Hepatic stellate cell (primary cell): ENCODE measurements at places on chromosomes 2 and 18.
A peak's percentile ranks its signal among the peaks of the same experiment; 100 is the strongest.

DNA sequence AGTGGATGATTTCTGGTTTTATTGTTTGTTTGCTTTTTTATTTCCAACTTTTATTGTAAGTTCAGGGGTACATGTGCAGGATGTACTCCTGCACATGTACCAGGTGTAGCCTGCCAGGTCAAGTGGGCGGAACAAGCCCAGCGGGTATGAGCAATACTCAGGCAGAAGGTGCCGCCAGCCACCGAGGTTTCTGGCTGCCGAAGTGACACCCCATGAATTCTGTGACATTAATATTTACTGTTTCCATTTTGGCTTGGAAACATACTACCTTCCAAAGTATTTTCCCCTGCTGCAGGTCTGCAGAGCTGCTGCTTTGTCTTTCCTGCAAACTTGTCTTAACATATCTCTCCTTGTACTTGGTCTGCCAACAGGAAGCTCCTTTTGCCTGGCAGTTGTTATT lies 78.5 kb downstream of the PTPN4 start:
- no peak for DNase-seq

DNA sequence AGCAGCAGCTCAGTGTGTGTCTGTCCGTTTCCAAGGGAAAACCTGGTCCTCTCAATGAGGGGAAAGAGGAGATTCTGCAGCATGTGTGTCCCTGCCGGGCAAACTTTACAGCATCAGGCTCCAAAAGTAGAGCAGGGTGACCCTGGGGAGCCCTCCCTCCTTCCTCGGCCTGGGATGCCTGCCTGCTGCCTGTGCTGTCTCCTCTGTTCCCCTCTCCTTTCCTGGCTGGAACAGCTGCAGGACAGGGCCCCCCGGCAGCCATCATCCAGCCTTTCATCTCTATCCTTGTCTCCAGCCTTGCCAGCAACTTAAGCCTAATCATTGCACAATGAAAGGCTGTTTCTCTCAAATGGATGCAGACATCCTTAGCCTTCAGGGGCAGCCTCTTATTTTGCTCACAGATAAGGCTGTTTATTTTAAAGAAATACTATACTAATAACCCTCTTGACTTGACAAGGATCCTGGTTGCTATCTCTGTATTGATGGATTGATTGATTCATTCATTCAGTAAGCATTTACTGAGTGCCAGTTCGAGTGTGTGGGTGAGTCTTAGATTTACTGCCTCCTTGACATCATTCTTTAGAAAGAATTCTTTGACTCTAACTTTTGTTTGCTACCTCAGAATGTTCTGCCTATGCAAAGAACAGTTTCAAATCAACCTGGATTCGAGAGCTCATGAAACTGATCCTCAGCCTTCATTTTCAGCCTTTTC lies 40.6 kb upstream of the EDAR start:
- no peak for DNase-seq

- DNase-seq, result peak; percentile 1
Observed at GRCh38 chr18:44536046-44536445, 144.6 kb upstream of the SETBP1 start.

GRCh38 chr2:70380621-70381020 lies 78.8 kb upstream of the FAM136A start:
- DNase-seq, result no peak

DNA sequence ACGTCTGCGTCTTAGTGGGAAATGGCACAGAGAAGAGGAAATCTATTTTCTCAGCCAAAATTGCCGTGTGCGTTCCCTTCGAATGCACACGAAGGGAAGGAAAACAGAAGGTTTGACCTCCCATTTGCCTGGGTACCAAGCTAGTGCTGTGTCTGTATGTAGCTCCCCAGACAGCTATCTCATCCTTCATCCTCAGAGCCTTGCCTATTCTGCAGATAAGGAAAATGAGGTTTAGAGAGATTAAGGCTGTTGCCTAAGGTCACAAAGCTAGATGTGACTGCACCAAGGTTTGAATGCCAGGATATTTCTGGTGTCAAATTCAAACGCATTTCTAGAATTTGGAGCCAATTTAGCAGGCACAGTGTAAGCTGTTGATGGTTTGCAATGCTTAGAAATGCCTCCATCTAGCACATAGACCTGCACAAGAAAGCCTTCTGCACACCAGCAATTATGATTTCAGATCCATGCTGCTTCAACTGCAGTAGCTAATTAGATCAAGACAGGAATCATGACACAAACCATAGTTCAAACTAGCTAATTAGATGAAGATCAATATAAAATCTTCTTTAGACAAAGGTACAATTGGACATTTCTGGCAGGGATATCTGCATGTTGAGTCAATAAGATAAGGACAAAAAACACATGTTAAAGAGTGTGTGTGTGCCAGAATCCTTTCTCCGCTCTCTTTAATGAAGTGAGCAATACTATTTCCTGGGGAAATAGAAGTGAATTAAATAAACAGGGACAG lies 115.1 kb downstream of the CMPK2 start:
- no peak for DNase-seq

- DNase-seq, result no peak
Observed at GRCh38 chr18:4352746-4353551, 102.2 kb downstream of the DLGAP1 start.

- DNase-seq, result no peak
Observed at GRCh38 chr2:9981655-9982054, 30.2 kb downstream of the GRHL1 start.

- peak; percentile 75 for DNase-seq
Observed at GRCh38 chr2:38528008-38528442, 74.7 kb downstream of the HNRNPLL start.

DNA sequence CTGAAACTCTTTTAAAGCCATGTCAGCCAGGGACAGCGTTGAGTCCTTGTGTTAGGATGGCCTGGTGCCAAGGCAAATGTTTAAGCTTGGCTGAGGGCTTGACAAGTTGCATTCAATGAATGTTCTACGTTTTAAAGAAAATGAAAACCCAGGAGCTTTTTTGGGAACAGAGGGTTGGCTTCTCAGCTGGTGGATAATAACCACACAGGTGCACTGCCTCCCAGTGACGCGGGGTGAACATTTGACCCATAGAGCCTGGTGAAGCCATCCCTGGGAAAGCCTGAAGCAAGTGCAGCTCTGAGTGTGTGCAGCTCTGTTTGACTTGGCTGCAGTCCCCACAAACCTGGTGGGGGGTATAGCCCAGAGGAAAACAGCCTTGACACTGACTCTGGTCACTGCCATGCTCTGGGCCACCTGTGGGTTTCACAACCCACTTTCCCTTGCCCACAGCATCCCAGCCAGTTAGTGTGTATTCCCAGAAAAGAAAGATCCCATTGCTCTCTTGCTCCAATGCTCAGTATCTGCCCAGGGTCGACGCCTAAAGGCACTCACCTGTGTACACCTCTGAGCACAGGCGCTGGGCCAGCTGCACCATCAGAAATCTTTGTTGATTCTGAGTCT lies 874.9 kb downstream of the RNF144A start:
- DNase-seq, result no peak

- peak; percentile 57 for DNase-seq
Observed at GRCh38 chr2:48508461-48509124, 21.4 kb upstream of the STON1 start.

DNA sequence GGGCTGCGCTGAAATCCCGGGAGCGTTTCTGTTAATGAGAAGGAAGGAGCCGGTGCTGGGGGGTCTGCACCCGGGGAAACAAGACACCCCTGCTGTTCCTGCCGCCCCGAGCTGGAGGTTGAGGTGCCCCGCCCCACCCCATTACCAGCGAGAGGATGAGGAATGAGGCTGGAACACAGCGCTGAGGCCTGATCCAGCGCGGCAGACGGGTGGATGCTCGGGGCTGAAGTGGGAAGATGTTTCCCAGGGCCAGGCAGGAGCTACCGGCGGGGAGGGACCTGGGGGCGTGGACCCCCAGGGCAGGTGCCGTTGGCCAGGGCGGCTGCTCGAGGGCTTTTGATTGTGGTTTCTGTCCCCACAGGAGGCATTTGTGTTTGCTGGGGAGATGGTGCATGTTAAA lies 134.3 kb upstream of the CTDP1 start:
- no peak for DNase-seq

DNA sequence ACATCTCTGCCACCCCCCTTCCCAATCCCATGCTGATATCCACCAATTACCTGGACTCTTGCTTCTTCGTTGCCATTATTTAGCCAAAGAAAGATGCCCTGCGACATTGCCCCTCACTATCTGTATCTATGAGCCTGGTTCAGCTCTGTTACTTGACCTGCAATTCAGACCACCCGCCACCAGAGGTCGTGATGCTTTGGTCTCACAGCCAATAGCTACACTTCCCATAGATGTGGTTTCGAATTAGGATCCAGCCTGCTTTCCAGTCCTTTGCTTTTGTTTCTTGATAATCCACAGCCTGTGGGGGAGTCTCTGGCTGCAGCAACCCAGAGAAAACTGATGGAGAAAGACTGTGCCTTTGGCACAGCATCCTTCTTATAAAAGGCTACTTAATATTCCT lies 239.4 kb downstream of the KLHL29 start:
- DNase-seq, result no peak

GRCh38 chr18:4035521-4035920 lies 419.6 kb downstream of the DLGAP1 start:
- no peak for DNase-seq

GRCh38 chr2:12007282-12007681 lies 260.9 kb downstream of the LPIN1 start:
- no peak for DNase-seq

GRCh38 chr2:196251132-196251531 lies 79.8 kb upstream of the STK17B start:
- DNase-seq, result no peak

- DNase-seq, result peak; percentile 54
Observed at GRCh38 chr18:23422751-23423418, 30.2 kb upstream of the RIOK3 start.

DNA sequence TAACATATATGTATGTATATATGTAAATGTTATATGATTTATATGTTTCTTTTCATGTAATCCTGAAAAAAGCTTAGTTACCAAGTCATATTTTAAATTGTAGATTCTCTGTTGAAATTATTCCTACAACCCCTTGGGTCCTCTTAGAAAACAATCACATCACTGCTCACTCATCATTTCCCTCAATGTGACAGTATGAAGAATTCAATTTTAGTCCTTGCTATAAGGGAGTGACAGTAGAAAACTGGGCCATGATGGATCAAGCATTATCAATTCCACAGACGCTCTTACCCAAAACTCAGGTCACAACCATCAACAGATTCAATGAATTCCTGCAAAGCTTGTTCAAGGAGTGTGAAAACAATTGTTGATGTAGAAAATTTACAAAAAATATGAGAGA lies 1389.5 kb upstream of the ACVR2A start:
- no peak for DNase-seq

- no peak for DNase-seq
Observed at GRCh38 chr2:128513961-128514283, 195.3 kb upstream of the HS6ST1 start.

DNA sequence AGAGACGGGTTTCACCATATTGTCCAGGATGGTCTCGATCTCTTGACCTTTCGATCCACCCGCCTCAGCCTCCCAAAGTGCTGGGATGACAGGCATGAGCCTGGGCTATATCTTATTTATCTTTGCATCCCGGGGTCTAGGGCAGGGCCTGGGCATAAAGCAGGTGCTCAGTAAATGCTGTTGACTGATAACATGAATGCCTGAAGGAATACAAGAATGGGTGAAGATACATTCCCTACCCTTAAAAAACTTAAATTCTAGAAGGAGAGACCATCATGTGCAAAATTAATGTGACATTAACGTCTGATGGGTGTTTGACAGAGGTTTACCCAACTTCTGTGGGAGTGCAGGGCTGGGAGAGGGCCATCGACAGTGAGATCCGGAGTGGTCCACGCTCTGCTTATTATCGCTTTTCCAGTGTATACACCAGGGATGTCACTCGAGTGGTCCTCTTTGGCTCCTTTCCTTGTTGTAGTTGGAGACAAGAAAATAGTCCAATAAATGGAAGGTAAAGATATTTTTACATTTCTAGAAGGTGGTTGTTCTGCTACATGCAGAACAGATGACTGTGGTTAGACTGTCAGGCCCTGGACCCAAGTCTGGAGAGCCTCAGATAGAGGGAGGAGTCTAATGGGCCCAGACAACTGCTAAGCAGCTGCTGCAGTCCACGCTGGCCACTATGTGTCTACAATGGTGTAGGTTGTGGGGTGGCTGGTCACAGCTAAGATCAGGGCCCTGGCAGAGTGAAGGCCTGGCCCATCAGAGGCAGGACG lies 131.7 kb downstream of the MYCN start:
- DNase-seq, result no peak

DNA sequence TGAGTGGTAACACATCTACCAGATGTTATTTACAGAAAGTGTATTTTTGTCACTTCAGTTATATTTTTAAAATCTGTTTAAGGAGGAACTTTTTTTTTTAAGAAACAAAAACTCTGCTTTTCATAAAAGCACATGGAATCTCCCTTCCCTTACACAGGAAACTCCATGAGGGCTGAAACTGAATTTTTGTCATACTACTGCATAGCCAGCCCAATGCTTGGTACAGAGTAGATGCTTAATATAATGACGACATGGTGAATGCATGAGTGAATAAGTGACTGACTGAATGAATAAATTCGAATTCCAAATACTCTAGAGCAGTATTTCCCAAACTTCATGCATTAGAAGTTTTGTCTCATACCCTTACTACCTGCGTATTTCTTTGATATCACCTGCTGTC lies 86.5 kb downstream of the ROCK2 start:
- DNase-seq, result no peak

GRCh38 chr2:176876493-176877103 lies 336.0 kb upstream of the HNRNPA3 start:
- DNase-seq, result no peak

DNA sequence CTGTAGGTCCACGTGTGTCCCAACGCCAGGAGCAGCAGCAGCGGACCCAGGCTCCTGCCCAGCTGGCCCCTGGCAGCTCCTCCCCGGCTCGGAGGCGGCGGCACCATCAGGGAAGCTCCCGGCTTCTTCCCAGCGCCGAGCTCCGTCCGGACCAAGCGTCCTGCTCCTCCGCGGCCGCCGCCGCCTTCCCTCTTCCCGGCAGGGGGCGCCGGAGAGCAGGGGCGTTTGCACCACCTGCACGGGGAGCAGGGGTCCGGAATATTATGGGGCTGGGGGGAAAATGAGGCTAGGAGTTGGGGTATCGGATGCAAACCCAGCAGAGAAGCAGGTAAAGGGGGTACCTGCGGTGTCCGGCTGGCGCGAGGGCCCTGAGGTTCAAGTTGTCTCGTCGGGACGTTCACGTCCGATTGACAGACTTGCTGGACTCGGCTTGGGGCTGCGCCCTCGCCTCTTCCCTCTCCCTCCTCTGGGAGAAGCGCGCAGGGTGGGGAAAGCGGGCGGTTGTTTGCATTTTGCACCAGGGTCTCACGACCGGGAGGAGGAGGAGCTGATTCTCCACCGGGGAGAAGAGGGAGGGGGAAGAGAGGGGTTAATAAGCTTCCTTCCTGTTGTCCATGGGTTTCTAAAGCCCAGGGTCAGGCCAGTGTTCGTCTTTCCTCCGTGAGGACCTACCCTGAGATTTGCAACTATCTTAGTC lies at the start of gene CCBE1:
Gene CCBE1, minus strand, starts transcription at position 188 of the 697 bp plus-strand sequence.
- DNase-seq, result peak; percentile 74

DNA sequence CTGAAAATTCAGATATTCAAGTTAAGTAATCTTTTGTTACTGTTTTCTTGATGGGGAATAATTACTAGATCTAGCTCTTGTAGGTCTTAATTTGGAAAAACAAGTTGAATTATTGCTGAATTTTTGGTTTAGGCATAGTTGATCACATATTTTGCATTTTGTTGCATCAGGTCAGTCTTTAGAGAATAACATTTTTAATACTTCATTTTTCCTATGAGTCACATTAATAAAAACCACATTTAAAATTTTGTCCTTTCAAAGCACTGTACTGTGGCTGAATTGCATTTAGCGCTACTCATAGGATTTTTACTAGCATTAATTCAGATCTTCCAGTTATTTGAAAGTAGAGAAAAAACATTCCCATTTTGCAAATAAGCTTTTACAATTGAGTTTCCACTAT lies 23.2 kb downstream of the MAP4K4 start:
- no peak for DNase-seq
